Astrocyte of the hippocampus (primary cell): ENCODE measurements at places on chromosomes 7 and 10.

GRCh38 chr7:16023503-16023902, 337.0 kb upstream of the MEOX2 start:
- DNase-seq = no peak

GRCh38 chr10:120505056-120505455, 48.0 kb downstream of the PLPP4 start:
- DNase-seq = peak; percentile 43

- DNase-seq = no peak
These were observed 98.4 kb upstream of the EEPD1 start for GRCh38 chr7:36054637-36055036.

DNA sequence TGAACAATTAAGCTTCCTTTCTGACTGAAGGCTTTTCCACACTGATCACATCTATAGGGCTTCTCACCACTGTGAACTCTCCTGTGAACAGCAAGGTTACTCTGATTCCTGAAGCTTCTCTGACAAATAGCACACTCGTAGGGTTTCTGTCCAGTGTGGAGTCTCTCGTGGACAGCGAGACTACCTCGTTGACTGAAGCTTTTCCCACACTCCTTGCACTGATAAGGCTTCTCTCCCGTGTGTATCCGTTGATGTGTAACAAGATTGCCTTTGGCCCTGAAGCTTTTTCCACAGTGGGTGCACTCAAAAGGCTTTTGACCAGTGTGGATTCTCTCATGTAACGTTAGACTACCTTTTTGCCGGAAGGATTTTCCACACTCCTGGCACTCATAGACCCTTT, 4.4 kb downstream of the ZNF32 start:
- DNase-seq = no peak

DNA sequence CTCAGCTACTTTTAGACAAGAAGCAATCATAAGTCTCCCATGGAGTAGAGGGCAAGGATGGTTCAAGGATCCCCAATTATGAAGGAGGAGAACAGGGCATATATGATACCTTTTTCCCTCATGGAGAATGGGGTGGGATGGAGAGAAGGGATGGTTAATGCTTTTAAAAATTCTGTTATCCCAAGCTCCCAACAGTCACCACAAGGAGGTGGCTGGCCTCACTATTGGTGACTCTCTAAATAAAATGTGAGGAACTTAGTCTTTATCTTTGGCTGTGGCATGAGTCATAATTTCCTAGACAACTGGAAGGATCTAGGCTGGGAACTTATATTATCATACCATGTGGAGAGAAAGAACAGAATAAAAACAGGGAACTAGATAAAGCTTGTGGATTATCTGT, 297.0 kb downstream of the PHTF2 start:
- peak; percentile 69 for DNase-seq

DNA sequence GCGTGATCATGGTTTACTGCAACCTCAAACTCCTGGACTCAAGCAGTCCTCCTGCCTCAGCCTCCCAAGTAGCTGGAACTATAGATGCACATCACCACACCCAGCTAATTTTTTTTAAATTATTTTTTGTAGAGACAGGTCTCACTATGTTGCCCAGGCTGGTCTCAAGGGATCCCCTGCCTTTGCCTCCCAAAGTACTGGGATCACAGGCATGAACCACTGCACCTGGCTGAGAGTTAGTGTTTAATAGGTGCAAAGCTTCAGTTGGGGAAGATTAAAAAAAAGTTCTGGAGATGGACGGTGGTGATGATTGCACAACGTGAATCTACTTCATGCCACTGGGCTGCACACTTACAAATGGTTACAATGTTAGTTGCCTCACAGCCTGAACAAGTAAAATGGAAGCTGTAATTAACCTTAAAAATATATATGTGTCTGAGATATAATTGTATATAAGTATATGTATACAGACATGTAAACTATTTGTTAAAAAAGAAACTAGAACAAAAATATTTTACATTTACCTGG, 106.4 kb upstream of the ZNF438 start:
- no peak for DNase-seq

GRCh38 chr7:140364819-140365218, 33.5 kb downstream of the SLC37A3 start:
- no peak for DNase-seq

- DNase-seq = peak; percentile 25
These were observed 40.0 kb downstream of the SYPL1 start for GRCh38 chr7:106071999-106072714.

GRCh38 chr10:99579971-99580370, 40.3 kb downstream of the SLC25A28 start:
- no peak for DNase-seq

DNA sequence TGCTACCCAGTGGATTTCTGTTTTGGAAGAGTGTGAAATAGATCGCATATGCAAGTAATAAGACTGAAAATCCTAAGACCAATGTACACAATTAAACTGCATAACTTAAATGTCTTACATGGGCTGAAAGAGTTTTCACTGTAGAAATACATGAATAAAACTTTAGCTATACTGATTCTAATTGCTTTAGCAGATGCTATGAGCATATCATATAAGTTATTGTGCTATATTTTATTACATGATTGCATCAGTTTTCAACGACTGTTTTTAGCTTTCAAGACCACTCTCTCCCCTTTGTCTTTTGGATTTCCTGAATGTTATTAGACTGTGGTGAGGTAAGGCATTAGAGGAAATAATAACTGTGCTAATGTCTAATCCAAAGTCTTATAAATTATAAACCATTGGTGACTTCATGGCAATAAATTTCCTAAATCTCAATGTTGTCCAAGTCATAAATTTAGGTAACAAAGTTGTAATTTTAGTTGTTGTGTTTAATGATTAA, 124.5 kb downstream of the SEMA3A start:
- DNase-seq = no peak

GRCh38 chr7:43960933-43961332, 34.7 kb downstream of the UBE2D4 start:
- DNase-seq = no peak

DNA sequence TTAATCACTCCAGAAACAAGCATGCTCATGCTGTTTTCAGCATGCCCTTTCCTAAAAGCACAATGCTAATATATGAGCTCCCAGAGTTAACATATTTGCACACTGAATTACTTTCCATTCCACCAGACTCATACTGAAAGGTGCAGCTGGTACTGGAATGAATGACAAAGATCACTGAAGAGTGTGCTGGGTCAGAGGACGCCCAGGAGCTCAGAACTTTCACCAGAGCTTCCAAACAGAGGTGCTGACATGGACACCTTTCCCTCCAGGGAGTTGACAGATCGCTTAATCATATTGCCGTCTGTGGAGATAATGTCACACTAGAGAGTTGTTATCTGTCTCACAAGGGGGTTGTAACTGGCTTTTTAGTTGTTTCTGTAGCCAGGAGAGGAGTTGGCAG, 292.9 kb downstream of the LHFPL3 start:
- DNase-seq = no peak

DNA sequence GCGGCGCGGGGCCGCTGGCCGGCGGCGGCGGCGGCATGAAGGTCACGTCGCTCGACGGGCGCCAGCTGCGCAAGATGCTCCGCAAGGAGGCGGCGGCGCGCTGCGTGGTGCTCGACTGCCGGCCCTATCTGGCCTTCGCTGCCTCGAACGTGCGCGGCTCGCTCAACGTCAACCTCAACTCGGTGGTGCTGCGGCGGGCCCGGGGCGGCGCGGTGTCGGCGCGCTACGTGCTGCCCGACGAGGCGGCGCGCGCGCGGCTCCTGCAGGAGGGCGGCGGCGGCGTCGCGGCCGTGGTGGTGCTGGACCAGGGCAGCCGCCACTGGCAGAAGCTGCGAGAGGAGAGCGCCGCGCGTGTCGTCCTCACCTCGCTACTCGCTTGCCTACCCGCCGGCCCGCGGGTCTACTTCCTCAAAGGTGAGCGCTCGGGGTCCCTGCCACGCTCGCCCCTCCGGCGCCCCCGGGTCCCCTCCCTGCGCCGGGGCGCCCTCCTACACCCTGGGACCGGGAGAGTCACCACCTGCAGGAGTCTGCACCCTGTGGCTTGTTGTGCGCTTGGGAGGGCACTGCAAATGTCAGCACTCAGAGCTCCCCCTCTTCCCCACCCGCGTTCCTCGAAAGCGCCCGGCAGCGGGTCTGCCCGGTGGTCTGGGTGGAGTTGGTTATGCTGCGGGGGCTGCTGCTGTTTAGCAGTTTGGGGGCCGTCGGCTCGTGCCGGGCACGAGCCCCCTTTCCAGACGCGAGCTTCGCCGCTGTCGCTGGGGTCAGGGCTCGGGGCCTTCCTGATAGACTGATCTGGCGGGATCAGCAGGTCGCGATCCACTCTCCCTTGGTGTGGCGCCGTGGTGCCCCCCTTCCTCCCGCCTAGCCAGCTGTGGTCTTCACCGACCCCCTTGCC, 627 bp downstream of the DUSP5 start:
- peak; percentile 78 for DNase-seq

GRCh38 chr7:119572132-119572531, 700.8 kb upstream of the KCND2 start:
- no peak for DNase-seq

DNA sequence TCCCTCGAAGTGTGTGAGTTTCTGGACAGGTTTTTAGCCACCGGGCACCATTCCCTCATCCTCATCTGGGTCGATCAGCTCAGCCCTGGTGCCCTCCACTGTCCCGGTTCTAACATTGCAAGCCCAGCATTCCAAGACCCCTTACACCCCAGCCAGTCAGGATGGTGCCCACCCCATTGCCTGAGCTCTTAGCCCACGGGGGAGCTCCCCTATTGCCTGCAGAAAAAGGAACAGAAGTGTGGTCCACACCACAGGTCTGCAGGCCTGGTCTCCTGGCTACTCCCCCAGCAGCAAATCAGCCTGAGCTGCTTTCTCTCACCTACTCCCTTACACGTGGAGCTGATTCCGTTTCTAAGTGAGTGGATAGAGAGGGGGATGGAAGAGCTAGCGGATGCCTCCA, 4.8 kb downstream of the CALML5 start:
- DNase-seq = no peak

- peak; percentile 18 for DNase-seq
These were observed 144.9 kb downstream of the ELAPOR2 start for GRCh38 chr7:86914551-86914950.

DNA sequence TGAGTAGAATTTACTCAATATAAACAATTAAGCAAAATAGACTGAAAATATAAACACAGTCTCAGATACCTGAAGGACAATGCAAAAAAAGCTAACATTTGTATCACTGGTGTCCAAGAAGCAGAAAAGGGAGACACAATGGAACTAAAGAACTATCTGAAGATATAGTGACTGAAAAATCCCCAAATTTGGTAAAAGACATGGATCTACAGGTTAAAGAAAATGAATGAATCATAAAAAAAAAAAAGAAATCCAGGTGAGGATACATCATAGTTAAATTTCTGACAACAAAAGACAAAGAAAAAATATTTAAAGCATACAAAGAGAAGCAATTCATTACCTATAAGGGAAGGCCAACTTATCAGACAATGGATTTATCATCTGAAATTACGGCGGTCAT, 114.7 kb upstream of the PPP1R3A start:
- no peak for DNase-seq

GRCh38 chr7:41931263-41931646, 228.4 kb upstream of the INHBA start:
- no peak for DNase-seq

- peak; percentile 11 for DNase-seq
These were observed 127.9 kb downstream of the NRF1 start for GRCh38 chr7:129739427-129739826.

GRCh38 chr7:92343714-92344113, 97.9 kb downstream of the ANKIB1 start:
- DNase-seq = no peak

- no peak for DNase-seq
These were observed 136.2 kb downstream of the CDH23 start for GRCh38 chr10:71532878-71533277.

GRCh38 chr10:96416643-96417042, 57.8 kb upstream of the OPALIN start:
- peak; percentile 16 for DNase-seq

- no peak for DNase-seq
These were observed 220.2 kb downstream of the ARHGAP12 start for GRCh38 chr10:31708474-31708873.

DNA sequence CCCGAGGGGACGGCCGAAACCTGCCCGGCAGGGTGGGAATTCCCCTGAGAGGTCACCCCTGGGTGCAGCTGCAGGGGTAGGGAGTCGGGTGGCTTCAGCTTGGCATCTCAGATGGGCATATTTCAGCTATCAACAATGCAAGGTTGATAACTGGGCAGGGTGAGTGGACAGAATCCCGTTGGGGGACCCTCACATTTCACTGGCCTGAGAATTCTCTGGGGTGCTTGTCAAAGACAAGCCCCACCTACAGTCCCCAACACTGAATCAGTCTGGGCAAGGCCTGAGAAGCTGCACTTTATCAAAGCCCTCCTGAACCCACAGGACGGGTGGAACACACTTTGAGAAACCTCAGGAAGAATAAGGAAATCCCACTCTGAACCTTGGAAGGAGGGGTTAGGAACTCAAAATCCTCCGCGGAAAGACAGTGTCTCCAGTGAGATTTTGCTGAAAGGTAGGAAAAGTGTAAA, 3.1 kb downstream of the RGS10 start:
- no peak for DNase-seq

GRCh38 chr7:45098983-45099839, 10.4 kb upstream of the NACAD start:
- DNase-seq = no peak

DNA sequence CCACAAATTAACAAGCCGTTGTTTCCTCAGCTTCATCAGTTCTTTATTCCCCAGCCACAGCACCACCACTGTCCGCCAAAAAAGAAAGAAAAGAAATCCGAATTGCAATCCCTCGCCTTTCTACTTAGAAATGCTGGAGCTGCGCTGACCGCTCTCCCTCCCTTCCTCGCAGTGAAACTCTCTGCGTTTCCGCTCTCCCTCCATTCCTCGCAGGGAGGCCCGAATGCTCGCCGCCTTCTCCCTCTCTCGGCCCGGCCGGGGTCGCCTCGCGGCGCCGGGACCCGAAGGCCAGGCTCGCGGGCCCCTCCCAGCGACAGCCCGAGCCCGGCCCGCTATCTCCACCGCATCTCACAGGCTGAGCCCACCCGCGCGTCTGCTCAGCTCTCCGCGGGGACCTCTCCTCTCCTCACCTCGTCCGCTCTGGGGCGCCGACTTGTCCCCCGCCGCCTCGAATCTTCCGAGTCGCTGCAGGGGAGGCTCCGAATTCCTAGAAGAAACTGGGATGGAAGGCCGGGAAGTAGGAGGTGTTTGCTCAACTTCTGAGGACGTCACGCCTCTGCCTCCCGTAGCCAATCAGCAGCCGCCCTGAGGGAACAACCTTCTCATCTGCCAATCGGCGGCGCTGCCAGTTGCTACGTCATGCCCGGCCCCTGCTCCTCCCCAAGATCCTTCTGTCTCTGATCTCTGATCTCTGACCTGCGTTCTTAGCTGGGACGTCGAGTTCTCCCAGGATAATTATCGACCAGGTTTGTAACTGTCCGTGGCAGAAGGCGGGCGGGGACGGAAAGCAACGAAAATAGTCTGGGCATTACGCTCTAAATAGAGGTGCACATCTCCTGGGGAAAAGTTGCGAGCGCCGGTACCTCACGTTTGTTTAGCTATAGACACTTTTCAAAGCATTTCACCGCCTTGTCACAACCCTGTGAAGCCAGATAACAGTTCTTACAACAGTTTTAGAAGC, at the start of gene AASS:
AASS (minus strand) TSS at position 499 of the 961 bp plus-strand sequence. CDS start 10,523 bp downstream, outside the sequence.
- DNase-seq = peak; percentile 98

GRCh38 chr7:15176089-15176488, 273.5 kb upstream of the DGKB start:
- no peak for DNase-seq

GRCh38 chr7:72337390-72338167, 74.6 kb downstream of the CALN1 start:
- no peak for DNase-seq
